ENCODE measurements at places on chromosomes 6 and 20.

DNA sequence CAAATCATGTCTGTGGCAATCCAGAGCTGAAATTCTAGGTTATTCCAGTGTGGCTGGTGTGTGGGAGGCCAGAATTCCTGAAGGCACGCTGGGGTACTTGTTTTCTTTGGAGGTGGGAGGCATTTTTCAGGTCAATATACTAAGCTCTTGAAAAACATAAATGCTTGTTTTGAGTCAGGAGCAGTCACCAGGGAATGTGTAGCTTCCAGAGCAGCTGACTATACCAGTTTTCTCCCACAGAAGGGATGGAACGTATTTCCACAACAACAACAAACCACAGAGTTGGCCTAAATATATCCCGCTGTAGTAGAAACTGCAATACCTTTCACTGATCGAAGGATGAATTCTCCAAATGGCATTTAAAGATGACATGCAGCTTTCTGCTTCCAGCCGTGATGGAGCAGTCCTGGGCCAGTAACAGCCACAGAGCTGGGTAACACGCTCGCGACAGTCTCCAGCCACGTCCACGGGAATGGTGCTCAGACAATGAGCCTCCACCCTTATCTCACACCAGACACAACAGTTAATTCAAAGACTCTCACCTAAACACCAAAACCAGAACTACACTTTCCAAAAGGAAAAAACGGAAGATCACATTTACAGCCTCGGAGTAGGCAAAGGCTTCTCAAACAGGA is 23.2 kb downstream of the CHRNA4 start:
- no peak for DNase-seq

GRCh38 chr6:133546098-133546497 is 304.9 kb downstream of the EYA4 start:
- DNase-seq = no peak

- no peak for DNase-seq
Measured at GRCh38 chr6:88287696-88288095, 121.5 kb upstream of the CNR1 start.

GRCh38 chr6:145886228-145886956 is 71.8 kb upstream of the FBXO30 start:
- DNase-seq = no peak

DNA sequence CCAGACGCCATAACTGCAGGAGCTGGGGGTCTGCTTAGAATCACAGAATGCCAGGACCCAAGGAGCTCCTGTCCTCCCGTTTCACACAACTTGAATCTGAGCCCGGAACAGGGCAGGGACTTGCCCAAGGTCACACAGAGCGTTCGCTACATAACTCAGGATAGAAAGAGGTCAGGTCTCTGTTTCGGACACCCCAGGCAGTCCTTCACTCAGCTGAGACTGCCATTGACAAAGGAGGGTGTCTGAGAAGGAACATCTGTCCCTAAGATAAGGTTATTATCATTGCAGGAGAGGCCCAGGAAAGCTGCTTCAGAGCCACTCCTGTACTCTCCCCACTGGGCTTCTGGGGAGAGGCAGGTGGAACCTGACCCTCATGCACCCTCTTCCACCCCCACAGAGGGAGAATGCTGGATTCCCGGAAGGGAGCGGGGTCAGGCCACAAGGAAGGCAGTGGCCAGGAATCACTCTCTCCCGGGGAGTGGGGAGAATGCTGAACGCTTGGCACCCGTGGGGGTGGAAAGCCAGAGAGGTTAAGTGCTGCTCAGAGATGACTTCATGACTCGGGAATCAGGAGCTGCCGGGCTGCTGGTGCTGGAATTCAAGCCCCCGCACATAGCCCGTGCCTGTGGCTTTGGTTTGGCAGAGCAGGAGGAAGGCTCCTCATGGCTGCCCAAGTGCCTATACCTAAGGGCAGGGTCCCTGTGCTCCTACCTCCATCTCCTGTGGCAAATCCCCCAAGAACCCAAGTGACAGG is 10.7 kb downstream of the SDC4 start:
- no peak for DNase-seq

DNA sequence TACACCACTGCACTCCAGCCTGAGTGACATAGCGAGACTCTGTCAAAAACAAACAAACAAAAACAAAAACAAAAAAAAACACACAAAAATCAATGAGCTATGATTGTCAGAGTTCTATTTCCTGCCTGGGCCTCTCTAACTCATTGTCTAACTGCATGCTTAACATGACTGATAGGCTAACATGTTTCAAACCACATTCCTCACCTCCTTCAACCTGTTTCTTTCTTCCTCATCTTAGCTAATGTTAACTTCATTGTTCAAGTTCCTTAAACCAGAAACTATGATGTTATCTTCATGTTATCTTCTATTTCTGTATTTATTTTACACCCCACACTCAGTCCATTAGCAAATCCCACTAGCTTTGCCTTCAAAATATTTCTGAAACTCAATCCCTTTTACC is 41.5 kb downstream of the BEND6 start:
- DNase-seq = no peak

DNA sequence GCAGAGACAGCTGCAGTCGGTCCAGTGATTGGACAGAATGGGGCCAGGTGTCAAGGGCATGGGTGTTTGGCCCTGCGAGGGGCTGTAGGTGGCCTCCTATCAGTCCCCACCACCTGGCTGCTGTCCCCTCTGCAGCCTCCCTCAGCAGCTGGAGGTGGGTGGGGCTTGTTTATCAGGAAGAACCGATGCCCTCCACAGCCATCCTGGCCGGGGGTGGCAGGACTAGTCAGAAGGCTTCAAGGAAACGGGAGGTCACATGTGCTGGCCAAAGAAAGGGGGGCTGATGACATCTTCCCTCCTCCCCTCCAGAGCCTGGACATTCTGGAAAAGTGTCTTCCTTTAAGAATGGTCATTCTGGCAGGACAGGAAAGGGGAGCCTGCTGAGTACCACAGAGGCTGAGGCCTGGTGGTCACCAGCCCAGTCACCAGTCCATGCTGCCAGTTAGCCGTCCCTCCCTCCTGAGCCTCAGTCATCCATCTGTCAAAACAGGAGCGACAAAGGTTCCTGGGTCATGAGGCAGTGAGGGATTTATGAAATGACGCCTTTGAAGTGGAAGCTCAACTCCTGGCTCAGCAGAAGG is 4.1 kb downstream of the FAM210B start:
- DNase-seq = no peak

DNA sequence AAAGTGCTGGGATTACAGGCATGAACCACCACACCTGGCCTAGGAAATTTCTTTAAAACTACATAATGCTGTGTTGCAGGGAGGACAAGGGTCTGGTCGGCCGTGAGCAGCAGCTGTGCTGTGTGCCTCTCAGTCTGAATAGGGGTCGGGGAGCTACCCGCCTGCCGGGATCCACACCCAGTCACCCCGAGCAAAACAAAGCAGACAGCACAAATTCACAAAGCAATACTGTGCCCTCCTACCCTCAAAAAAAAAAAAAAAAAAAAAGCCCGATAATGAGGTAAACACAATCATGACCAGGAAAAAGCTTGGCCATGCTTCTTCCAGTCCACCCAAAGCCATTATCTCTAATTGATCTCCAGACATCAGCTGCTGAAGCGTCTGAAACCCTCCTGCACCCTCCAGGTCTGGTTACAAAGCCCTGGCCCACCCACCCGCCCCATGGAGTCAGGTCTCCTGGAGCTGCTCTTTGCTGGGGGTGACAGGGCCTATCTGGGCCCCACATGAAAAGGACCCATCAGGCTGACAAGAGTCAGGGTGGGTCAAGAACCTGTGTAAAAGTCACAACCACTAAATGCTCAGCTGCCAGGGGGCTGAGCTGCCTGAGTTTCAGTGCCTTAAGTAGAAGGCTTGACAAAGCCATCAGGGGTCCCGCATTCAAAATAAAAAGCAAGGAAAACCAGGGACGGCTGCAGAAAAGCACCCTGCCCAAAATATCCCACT is 88.2 kb downstream of the NOL4L start:
- DNase-seq = no peak

DNA sequence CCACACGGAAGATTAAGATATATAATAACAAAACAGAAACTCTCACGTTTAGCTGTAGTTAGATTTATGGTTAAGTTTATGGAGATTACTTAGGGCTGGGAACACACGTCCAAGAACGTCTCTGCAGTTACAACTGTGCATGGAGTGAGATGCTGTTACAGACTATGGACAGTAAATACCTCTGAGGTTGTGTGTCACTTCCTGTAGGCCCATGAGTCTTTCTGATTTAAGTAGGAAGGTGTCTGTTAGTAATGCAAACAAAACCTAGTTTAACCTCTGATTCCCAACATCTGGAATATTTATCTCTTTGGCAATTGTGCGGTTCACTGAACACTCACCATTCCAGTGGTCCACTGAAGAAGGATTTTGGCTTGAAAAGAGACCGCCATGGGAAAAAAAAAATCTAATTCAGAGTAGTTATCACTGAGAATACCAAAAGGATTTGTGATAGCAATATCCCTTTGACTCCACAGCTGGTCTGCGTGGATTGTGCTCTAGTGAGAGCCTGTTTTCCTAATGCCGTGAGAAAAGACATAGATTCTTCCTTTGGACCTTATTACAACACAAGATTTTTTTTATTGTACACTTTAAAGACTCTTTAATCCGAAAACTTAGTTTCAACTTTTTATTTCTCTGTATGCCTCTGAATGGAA is 478.2 kb upstream of the CITED2 start:
- no peak for DNase-seq

DNA sequence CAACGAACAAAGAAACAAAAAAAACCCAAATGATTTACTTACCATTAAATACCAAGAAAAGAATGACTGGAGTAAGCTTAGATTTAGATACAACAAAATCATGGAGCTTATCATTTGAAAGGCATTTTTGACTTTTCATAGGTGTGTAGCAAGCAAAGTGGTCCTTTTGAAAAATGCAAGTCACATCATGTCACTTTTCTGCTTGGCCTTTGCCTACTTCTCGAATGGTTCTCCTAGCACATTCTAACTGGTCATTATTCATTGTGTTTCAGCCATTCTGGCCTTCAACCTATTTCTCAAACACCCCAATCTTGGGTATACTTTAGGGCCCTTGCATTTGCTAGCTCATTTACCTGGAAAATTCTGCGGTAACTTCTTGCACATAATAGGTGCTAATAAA is 22.6 kb downstream of the ASXL1 start:
- DNase-seq = no peak

DNA sequence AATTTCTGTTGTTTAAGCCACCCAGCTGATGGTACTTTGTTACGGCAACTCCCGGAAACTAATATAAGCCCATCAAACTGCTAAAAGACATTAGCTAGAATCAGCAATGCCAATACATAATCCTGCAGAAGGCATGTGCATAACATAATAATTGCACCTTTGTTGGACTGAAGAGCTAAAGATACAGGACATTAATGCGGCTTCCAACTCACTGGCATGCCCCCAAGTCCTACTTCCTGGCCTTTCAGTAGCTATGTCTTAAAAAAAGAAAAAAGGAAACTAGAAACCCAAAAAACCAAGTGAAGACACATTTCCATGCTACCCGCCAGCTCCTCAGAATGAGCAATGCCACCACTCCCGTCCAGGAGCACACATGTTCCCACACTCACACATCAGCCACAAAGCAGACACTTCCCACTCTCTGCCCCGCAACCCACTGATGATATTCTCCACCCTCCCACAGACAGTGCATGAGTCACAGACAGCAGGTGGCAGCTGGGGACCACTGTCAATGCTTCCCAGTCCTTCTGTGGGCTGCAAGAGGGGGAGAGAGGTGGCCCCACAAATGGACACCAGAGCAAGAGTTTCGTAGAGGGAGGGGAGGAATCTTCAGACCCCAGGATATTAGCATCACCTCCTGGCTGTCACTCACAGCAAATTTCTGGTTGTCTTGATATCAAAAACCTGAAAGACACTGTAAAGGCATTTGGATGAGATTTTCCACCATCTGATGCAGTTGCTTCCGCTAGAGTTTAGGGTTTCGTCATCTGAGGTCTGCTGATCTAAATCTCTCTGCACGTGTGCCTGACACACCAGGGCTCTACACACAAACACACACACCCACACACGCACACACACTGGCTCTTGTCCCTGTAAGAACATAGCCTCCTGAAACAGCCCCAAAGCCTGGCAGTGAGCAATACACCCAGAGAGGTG is 32.8 kb downstream of the GFOD1 start:
- peak; percentile 66 for DNase-seq

DNA sequence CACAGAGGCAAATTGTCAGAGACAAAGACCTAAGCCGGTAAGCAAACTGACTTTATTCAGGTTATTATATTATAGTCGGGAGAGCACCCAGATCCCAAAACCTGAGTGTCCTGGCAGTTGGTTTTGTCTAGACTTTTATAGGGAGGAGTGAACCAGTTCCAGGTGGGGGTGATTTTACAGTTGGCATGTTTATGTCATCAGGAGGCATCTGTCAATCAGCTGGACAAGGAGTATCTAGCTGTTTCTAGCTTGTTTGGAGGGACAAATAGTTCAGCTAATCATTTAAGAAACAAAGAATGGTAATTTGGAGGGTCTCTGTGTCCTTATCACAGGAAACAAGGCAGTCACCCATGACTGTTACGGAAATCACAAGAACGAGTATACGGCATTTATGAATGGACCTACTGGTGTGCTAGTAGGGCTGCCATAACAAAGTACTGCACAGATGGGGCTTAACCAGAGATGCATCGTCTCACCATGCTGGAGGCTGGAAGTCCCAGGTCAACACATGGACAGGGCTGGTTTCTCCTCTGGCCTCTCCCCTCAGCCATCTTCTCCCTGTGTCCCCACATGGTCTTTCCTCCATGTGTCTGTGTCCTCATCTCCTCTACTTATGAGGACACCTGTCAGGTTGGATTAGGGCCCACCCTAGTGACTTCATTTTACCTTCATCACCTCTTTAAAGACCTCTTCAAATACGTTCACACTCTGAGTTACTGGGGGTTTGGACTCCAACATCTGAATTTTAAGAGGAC is 122.7 kb downstream of the LY86 start:
- DNase-seq = no peak

GRCh38 chr6:45420909-45421708 is 43.4 kb upstream of the SUPT3H start:
- no peak for DNase-seq

- no peak for DNase-seq
Measured at GRCh38 chr6:141532211-141532610, 600.5 kb upstream of the GJE1 start.

GRCh38 chr6:149859938-149860337 is 4.2 kb downstream of the LRP11 start:
- DNase-seq = no peak

- no peak for DNase-seq
Measured at GRCh38 chr6:134217105-134217797, 100.7 kb downstream of the SGK1 start.

GRCh38 chr20:1154691-1155090 is 30.1 kb downstream of the TMEM74B start:
- no peak for DNase-seq

DNA sequence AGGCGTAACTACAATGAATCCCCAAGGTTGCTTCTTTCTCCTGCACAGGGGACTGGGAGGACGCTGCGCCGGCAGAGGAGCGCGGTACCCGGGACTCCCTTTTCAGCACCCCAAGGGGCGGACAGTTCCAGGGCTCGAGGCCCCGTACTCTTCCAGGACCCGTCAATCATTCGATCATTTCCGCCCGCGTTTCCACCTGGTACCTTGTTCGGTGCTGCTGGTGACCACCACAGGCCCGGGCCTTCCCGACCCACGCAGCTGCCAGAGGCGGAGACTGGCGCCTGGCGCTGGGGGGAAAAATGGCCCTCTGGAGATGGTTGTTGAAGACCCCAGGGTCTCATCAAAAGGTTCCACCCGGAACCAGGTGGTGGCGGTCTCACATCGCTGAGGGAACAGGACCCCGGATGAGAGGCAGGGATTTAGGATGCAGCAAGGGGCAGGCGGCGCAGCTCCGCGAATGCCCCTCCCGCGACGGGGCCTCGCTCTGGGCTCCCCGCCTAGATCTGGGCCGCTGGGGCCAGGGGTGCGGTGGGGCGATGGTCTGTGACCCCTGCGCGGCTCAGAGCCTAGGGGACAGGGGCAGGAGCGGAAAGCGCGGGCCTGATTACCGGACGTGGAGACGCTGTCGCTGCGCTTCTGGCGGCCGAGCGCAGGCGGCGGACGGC is 744 bp downstream of the VSX1 start:
- DNase-seq = no peak

All from midbrain (tissue), 1 donor.